Hematopoietic multipotent progenitor cell (in vitro differentiated cells): ENCODE measurements at places on chromosomes 3 and 15.

DNA sequence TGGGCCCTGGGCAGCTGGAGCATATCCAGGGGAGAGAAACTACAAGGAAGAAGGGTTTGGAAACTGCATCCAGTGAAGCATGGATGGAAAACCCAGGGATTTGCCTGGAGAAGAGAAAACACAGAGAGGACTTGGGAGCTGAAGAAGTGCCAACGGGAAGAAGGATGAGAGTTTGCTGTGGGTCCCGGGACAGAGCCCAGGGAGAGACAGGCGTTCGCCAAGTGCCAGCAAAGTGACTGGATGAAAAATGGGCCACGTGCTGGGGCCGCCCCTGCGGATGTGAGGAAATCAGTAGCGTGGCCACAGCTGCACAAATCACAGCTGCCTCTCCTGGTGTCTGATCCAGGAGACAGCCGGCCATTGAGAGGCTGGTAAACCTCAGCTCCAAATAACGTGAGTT lies 70.4 kb downstream of the HES1 start:
- DNase-seq, result no peak

GRCh38 chr3:155233213-155233612 lies 60.3 kb downstream of the STRIT1 start:
- DNase-seq, result no peak

- DNase-seq, result no peak
Measured at GRCh38 chr3:157824281-157824680, 281.9 kb downstream of the SHOX2 start.

DNA sequence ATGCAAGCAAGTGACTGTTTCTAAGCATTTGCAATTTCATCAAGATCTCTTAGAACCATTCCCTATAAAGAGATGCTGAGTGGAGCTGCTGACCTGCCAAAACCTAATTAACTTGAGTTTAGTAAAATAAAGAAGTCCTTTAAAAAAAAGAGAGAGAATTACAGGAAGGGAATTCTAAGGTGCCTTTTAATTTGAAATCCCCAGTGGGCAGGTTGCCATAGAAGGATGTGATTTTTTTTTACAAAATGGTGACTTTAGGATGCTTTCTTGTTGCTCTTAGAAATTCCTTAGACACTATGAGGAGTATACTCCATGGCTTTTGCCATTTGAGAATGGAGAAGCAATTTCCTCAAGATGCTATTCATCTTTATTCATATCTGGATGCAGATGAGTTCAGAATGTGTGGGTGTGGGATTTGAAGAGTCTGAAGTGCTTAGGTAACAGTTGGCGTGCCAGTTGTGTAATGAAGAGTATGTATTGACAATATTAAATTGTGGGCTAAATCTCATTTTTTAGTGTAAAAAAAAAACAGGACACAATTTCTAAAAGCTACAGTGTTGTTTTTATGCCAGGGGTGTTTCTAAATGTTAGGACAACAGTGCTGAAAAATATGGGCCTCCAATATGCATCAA lies 13.6 kb downstream of the LRRC3B start:
- no peak for DNase-seq

- no peak for DNase-seq
Measured at GRCh38 chr15:58139989-58140522, 1.9 kb downstream of the AQP9 start.

- no peak for DNase-seq
Measured at GRCh38 chr3:127254033-127254644, 33.7 kb downstream of the PRR20G start.

DNA sequence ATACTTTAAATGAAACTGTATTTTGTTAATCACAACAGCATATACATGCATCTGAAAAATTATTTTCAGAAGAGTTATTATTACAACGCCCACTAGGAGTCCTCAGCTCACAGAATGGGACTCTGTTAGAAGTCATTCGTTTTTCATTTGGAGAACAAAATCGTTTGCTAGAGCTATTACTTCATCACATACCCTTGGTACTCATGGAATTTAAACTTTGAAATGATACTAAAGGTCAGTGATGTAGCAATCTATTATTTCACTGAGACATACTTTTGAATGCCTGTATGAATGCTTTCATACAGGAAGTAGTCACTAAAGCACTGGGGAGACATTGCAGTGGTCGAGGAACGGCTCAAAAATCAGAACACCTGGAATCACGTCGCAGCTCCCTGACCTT lies 198.1 kb downstream of the MBNL1 start:
- no peak for DNase-seq

DNA sequence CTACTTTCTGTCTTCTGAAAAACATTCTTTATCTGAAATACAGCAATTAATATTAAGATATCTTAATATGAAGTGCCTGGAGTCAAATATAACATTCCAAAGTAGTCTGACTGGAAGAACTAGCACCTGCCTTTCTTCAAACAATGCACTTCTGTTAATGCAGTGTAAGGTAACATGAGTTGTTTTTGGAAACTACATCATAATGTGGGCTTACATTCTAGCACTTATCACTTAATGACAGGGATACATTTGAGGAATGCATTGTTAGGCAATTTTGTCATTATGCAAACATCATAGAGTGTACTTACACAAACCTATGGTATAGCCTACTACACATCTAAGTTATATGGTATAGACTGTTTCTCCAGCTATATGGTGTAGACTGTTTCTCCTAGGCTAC lies 49.2 kb downstream of the SLC15A2 start:
- no peak for DNase-seq

DNA sequence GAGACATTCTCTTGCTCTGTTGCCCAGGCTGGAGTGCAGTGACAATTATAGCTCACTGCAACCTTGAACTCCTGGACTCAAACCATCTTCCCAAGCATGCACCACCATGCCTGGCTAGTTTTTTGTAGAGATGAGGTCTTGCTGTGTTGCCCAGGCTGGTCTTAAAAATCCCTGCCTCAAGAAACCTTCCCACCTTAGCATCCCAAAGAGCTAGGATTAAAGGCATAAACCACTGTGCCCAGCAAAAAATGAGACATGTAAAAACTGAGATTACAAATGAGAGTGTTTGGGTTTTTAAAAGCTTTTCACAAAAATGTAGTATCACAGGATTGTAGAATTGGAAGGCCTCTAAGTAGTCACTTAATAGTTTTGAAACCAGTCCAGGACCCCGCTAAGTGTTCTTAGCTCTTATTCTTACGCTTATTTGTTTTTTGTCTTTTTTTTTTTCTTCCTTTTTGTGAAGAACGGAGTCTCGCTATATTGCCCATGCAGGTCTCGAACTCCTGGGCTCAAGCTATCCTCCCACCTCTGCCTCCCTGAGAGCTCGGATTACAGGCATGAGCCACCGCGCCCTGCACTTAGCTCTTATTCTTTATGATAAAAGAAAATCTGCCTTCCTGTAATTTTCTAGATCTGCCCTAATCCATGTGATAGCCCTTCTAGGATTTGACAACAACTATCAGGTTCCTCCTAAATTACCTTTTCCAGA lies 31.5 kb downstream of the KLHL18 start:
- DNase-seq, result no peak
